Thyroid gland (tissue), 4 donors: ENCODE measurements at places on chromosomes 6 and 20. TPM values are rescaled to one million over a fixed set of nuclear protein-coding genes. Genes with fewer than 3 reads are reported as not detected.

DNA sequence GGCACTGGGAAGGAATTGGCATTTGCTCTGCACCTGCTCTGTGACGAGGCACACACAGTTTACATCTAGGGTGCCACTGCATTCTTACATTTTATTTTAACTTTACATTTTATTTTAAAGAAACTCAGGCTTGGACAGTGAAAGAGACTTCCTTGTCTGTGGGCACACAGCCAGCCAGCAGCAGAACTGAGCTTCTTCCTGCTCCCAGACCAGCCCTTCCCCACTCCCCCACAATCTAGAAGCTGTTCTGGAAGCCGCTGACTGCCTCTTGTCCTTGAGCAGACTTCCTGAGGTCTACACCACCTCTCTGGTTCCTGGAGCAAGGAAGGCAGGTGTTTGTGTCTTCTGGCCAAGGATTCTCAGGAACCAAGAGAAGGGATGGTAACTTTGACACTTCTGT, 27.9 kb upstream of the CD93 start:
- H3K27me3 ChIP-seq, result no peaks in the 10 kb centered on the region
- H3K4me1 ChIP-seq, result no peaks in the 10 kb centered on the region
- no peaks in the 10 kb centered on the region for H3K36me3 ChIP-seq
- H3K4me3 ChIP-seq, result no peak overlapping the region
- DNase-seq, result peak; percentile 19
- no peak overlapping the region for H3K27ac ChIP-seq

- DNase-seq, result peak; percentile 27
- peaks cover 6% of the 10 kb centered on the region for H3K4me1 ChIP-seq
- no peak overlapping the region for H3K27ac ChIP-seq
- no peaks in the 10 kb centered on the region for H3K36me3 ChIP-seq
- H3K27me3 ChIP-seq, result no peaks in the 10 kb centered on the region
Observed at GRCh38 chr6:79373246-79373645, 138.8 kb upstream of the HMGN3 start.

SIRPG gene
- not detected for total RNA-seq

GRCh38 chr6:119686644-119687043, 337.1 kb upstream of the MAN1A1 start:
- no peaks in the 10 kb centered on the region for H3K27me3 ChIP-seq
- no peaks in the 10 kb centered on the region for H3K36me3 ChIP-seq
- H3K4me3 ChIP-seq, result no peak overlapping the region
- no peak overlapping the region for H3K27ac ChIP-seq

DNA sequence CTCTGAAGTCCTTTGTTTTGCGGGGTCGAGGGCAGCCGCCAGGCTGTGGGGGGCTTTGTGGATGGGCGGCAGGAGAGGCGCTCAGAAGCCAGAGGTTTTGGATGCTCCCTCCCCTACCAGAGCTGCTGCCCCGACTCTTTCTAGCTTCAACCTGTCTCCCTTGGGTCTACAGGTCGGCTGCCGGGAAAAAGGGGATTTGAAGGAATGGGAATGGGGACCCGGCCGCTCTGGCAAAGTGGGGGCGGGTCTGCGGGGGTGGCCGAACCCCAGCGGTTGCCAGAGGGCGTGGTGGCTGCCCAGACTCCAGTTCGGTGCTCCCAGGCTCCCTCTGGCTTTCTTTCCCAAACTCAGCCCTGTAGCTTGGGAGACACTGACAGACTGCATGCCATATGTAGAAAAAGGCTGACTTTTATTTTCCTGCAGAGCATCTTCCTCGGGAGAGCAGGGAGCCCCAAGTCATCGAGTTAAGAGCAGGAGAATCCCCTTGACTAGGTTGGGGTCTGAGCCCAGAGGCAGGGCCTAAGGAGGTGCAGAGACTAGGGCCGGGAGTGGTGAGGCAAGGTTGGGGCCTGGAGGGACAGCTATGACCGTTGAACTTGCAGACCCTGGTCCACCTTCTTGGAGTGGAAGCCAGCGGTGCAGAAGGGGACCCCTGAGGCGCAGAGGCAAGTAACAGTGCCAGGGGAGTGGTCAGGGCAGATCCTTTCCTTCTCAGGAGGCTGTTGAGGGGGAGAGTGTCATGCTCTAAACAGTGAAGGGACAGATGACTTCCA, 1.4 kb upstream of the PPP1R18 start:
- no peaks in the 10 kb centered on the region for H3K36me3 ChIP-seq
- H3K27ac ChIP-seq, result peak overlapping the region; percentile 93
- DNase-seq, result no peak
- H3K27me3 ChIP-seq, result no peaks in the 10 kb centered on the region

RIPPLY2 gene
- total RNA-seq, result not detected

LY6G6C gene
- total RNA-seq, result not detected

DNA sequence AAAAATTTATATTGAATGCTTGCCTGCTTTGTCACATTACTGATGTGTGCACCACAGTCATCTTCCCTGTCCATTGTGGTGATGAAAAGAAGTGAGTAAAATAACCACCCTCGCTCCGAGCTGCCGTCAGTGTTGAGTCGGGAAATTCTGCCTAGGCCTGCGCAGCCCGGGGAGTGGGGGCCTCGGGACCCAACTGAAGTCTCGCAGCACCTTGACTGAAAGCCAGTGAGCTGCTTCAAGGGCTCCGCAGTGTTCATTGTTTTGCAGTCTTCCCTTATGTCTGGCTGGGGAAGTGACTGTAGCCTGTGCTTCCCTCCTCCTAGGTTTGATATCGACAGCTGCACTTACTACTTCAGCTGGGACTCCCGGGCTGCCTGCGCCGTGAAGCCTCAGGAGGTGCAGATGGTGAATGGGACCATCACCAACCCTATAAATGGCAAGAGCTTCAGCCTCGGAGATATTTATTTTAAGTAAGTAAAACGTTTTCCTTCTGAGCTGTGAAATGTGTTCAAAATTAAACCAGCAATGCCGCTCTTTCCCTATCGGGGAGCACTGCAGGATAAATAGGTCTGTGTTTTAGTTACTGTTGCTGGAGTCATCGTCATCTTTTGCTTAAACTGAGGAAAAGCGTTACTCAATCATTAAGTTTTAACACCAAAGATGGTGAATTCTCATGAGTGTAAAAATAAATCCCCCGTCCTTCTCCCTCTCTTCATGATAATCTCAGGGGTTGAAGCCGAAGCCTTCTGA, 32.7 kb upstream of the SLC22A1 start:
- DNase-seq, result no peak
- H3K4me3 ChIP-seq, result no peak overlapping the region
- H3K4me1 ChIP-seq, result peaks cover 6% of the 10 kb centered on the region
- H3K27me3 ChIP-seq, result no peaks in the 10 kb centered on the region
- H3K27ac ChIP-seq, result no peak overlapping the region

TINAG gene
- not detected for total RNA-seq

- H3K27ac ChIP-seq, result no peak overlapping the region
- no peaks in the 10 kb centered on the region for H3K36me3 ChIP-seq
- no peak for DNase-seq
- H3K4me1 ChIP-seq, result no peaks in the 10 kb centered on the region
- H3K4me3 ChIP-seq, result no peak overlapping the region
Observed at GRCh38 chr20:25637247-25637646, 13.4 kb upstream of the NANP start.

GRCh38 chr6:41942067-41942851, 651 bp upstream of the CCND3 start:
- peak overlapping the region; percentile 44 for H3K4me3 ChIP-seq
- H3K36me3 ChIP-seq, result no peaks in the 10 kb centered on the region
- no peak for DNase-seq
- H3K27ac ChIP-seq, result no peak overlapping the region
- peaks cover 38% of the 10 kb centered on the region for H3K4me1 ChIP-seq

GRCh38 chr6:47278545-47278944, 31.2 kb downstream of the TNFRSF21 start:
- H3K27me3 ChIP-seq, result no peaks in the 10 kb centered on the region
- no peaks in the 10 kb centered on the region for H3K36me3 ChIP-seq
- no peak overlapping the region for H3K4me3 ChIP-seq
- no peak overlapping the region for H3K27ac ChIP-seq

NKX2-4 gene
- total RNA-seq, result not detected

PLCB1 gene
- 8.7 TPM for total RNA-seq
